ENCODE measurements at places on chromosomes 5 and 9.

DNA sequence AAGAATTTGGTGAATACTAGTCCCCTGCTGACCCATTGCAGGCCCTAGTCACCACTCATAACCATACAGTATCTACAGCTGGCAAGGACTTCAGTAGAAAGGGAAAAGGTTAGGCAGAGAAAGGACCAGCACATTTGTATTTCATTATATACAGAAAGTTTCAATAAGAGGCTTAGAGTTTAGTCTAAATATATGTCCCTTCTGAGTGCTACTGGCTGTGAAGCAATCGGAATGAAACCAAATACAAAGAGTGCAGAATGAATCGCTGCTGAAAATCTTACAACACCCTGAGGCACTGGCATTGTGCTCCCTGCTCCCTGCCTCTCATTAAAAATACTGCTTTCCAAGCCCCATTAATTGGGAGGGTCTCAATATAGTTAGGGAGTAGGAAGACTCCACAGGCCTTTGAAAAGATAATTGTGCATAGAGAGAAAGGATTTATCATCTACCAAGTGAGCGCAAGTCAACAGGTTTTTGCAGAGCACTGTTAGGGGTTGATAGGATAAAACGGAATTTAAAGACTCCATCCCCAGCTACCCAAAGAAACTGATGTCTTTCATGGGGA lies 110.8 kb downstream of the SLC1A3 start:
- DNase-seq = peak; percentile 56

DNA sequence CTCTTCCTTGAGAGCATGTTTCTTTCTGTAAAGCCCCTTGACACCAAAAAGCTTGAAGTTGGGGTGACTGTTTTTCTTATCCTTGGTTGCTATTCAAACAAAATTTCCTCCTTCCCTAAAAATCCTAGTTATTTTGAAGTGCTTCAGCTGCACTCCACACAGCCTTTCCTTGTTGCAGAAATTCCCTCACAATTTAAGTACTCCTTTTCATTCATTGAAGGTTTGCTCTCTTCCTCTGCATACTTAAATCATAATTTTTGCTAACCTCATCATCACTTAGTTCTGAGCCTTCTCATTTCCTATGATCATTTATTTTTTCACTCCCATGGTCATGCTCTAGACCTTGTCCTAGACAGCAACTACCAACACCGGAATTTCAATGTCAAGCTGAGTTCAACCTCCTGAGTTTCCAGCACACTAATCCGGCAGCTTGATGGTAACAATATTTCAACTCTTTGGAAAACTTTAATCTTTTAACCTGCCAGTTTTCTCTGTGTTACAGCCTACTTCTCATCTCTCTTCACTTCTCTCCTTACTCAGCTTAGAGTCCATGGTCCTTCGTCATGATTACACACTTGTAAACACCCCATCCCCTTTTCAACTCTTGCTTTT lies 78.7 kb upstream of the ACTBL2 start:
- no peak for DNase-seq

- DNase-seq = no peak
Measured at GRCh38 chr5:128641861-128642260, 103.8 kb upstream of the FBN2 start.

DNA sequence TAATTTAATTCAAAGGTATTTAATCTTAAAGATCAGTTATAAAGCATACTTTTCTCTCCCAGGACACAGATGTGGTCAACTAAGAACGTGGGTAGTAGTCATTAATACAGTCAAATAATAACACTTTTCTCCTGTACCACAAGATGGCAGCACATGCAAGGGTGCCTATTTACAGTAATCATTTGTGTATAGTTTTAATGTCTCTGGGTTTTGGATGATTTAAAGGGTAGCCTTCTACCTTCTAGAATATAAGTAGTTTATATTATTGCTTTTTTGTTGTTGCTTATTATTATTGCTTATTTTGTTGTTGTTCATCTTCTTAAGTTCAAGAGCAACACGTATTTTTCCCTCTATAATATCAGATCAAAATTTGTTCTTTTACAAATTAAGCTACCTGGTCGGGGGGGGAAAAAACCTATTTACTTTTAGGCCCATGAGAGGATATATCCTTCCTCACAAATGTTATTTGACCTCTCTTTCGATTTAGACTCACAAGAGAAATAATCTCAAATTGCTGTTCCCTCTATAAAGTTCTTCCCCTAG lies 59.6 kb upstream of the SLC27A6 start:
- peak; percentile 34 for DNase-seq

- DNase-seq = no peak
Measured at GRCh38 chr5:15993919-15994318, 185.7 kb downstream of the MARCHF11 start.

GRCh38 chr5:97127727-97128126 lies 14.7 kb downstream of the LIX1 start:
- no peak for DNase-seq

DNA sequence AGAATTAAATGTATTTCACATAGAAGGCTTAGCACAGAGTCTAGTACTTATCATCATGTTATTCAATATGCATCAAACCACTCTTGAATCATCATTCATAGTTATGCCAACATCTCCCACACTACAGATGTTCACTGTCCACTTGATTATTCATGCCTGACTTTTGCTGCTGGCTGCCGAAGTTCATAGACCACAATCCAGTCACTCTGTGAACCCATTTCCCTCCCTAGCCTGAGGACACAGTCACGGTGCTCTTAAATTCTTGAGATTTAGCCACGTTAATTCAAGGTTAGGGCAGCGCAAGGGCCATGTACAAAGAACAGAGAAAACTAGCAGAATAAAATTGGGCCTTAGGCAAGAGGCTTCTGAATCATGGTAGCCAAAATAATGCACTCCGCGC lies 32.4 kb downstream of the ABCA1 start:
- no peak for DNase-seq

GRCh38 chr5:131379723-131380122 lies 115.9 kb downstream of the CDC42SE2 start:
- peak; percentile 63 for DNase-seq

GRCh38 chr5:116386633-116387032 lies 188.0 kb downstream of the SEMA6A start:
- DNase-seq = no peak

- DNase-seq = no peak
Measured at GRCh38 chr9:109887079-109887478, 107.1 kb downstream of the PALM2AKAP2 start.

GRCh38 chr9:1271367-1271766 lies 221.2 kb downstream of the DMRT2 start:
- DNase-seq = no peak

- no peak for DNase-seq
Measured at GRCh38 chr9:4774209-4774608, 18.5 kb upstream of the RCL1 start.

DNA sequence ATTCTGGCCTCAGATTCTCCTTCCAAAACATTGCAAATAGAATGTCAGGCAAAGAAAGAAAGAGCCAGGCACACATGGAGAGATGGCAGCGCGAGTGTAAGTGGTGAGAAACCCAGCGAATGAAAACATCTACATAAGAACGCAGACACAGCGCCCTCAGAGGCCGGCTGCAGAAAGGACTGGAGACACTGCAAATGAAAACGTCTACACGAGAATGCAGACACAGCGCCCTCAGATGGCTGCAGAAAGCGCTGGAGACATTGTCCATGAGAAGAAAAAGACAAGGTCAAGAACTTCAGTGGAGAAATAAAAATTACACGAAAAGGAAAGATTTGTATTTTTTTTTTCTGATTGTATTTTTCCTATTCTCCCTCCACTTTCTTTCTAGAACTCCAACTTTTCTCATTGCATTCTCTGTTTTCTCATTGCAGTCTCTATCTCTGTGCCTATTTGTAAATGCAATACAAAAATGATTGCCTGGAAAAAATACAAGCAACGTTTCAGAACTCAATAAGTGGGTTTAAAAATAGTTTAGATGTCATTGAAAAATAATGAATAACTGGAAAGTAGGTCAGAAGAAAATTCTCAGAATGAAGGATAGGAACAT lies 117.9 kb upstream of the LPCAT1 start:
- DNase-seq = peak; percentile 67

GRCh38 chr5:149466457-149466972 lies 84.7 kb downstream of the CSNK1A1 start:
- no peak for DNase-seq
